ENCODE measurements at places on chromosomes 13 and 19.
A peak's percentile ranks its signal among the peaks of the same experiment; 100 is the strongest.

GRCh38 chr13:106700439-106700838 lies 132.5 kb upstream of the ARGLU1 start:
- no peak for DNase-seq

- no peak for DNase-seq
These were observed 12.7 kb downstream of the STK24 start for GRCh38 chr13:98564204-98564603.

DNA sequence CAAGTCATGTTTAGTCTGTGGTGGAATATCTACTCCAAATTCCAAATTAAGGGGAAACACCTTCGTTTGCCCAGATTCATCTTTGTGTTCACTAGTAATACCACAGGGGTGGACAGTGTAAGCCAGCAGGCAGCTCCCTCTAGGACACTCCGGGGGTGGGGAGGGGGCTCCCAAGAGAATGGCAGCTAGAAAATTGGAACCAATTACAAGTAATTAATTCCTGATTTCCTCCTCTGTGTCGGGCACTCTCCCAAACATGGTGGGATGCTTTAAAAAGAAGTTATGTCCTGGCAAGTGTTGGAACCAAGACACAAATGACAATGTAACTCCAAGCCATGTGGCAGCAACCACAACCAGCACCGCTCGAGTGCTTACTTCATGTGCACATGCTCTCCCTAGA lies 5.9 kb downstream of the COL4A1 start:
- DNase-seq, result no peak

DNA sequence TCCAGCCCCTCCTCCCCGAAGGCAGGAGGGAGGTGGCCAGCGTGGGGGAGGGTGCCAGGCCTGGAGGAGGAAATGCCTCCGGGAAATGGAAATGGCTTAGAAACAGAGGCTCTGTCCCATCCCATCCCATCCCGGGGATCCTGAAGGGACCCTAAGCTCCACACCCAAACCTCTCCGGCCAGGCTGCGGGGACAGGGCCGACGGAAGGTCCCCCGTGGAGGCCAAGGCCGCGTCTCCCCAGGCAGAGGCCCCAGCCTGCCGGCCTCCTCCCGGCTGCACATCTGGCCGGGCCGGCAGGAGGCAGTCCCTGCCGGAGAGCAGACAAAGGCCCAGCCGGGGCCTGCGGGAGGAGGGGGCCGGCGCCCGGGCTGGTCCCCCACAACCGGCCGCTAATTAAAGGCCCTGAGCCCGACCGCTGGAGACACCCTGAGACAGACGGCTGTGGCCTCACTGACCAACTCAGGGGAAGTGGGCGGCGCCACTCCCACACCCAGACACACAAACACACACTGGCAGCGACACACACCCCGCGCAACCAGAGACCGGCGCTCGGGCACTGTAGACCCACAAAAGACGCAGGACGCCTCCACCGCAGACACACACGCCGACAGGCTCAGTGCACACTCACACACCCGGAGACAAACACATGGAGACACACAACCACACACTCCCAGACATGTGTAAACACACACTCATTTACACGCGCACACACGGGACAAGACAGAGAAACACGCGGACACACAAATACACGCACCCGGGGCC lies 1.1 kb downstream of the ADAMTS10 start:
- DNase-seq, result no peak

DNA sequence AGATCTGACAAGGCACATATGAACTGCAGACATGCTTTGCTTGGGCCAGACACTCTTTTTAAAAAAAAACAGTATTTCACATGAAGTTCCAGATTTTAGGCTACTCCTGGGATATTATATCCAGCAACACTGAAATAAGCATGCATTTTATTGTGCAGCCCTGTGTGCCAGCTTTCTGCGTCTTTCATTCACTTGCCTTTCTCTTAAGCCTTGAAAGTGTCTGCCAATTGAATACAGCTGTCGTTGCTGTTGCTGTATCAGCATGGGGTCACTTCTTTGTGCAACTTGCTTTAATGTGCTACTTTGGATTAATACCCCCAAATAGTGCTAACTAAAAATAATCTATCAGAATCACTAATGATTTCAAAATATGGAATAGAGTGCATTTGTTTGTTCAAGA lies 657.8 kb downstream of the SLITRK6 start:
- no peak for DNase-seq

DNA sequence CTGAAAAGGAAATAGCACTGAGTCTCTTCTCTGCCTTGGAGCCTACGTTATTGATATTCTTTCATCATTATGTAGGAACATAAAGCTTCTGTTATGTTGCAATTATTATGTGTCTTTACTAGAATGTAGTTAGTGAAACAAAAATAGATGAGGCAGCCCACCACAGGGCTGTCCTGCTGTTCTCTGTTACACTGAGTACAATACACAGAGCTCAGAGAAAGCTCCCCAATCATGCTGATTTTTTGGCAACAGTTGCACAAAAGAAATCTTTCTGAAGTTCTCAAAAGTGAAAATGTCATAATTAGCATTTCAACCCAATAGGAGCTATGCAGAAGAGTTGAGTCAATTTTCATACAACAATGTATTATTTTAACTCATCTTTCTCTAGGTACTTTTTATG lies 119.5 kb downstream of the EFNB2 start:
- no peak for DNase-seq

- DNase-seq, result no peak
These were observed 7.9 kb upstream of the JUNB start for GRCh38 chr19:12783291-12783848.

DNA sequence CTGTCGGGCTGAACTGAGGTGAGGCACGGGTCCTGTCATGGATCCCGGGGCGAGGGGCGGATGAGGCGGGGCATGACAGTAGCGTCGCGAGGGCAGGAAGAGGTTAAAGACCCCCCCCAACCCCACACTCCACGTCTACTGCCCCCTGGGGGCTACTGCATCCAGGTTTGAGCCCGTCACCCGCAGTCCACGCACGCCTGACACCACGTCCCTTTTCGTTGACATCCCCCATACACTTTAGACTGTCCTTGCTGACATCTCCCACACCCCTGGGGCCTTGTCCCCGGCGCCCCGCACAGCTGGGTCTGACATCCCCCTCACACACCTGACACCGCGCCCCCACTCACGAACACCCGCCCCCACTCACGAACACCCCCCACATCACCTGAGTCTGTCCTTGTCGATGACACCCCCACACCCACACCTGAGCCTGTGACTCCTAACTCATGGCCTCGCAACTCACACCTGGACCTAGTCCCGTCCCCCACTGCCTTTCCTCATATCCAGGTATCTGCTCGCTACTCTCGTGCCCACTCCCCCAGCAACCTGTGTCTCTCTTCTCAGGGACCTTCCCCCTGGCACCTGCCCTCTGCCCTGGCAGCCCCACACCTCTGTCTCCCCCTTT lies 416 bp downstream of the SLC25A42 start:
- peak; percentile 45 for DNase-seq

DNA sequence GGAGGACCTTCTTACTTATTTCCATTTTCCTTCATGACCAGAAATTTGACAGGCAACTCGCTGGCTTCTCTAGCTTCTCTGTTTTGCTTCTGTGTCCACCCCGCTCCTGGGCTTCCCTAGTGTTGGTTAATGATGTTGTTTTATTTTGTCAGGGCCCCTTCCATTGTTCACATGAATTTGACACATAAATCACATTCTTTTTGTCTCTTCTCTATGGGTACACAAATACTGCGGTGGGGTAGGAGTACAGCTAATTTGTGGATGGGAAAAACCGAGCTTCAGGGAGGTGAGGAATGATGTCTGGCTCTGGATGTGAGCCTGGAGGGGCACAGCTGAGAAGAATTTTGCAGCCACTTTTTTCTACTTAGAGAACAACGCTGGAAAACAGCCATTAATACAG lies 199.8 kb downstream of the DNAJC15 start:
- no peak for DNase-seq

- no peak for DNase-seq
These were observed 130.5 kb downstream of the B3GLCT start for GRCh38 chr13:31330236-31330635.

DNA sequence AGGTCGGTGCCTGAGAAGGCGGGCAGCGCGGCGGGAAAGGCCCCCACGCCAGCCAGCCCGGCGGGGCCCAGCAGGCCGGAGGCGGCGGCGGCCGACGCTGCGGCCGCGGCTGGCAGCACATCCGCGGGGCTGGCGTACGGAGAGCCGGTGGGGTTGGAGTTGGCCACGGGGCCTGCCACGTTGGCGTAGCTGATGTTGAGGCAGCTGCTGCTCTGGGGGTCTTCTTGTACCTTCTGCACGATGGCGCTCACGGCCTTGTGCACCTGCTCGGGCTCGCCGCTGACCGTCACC lies 25.9 kb upstream of the NANOS2 start:
- DNase-seq, result no peak

Data from esophagus squamous epithelium (tissue), 5 donors.